ENCODE measurements at places on chromosomes 3 and 15.

GRCh38 chr3:192834428-192834827 is 83.2 kb downstream of the MB21D2 start:
- no peak for DNase-seq

GRCh38 chr3:128074851-128075521 is 22.7 kb downstream of the SEC61A1 start:
- DNase-seq, result no peak

DNA sequence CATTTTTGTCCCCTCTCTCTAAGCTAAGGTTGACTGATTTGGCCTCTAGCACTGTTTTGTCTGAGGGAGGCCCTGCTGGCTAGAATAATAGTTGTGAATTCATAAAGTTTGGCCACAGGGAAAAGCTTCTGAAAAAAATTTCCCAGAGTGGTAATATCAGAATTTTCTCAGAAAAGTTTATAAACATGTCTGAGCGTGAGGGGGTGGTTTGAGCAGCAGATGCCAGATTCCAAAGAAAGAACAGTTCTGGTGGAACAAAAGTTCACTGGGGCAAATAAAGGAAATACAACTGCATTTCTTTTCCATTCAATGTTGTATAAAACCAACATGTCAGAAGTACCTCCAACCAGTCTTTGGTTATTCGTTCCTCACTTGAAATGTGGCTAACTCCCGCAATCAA is 61.2 kb downstream of the CLDN1 start:
- DNase-seq, result no peak

DNA sequence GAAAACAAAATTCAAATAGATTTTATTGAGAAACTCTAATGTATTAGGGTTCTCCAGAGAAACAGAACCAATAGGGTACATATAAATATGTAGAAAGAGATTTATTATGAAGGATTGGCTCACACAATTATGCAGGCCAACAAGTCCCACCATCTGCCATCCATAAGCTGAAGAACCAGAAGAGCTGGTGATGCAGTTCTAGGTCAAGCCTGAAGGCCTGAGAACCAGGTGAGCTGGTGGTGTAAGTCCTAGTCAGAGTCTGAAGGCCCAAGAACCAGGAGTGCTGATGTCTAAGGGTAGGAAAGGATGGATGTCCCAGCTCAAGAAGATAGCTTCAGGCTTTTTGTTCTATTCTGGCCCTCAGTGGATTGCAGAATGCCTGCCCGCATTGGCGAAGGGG is 2.6 kb upstream of the NFKBIZ start:
- DNase-seq, result no peak

- DNase-seq, result no peak
These were observed 8.6 kb downstream of the PLA2G4E start for GRCh38 chr15:42012241-42012640.

GRCh38 chr3:156416846-156417558 is 137.9 kb downstream of the SSR3 start:
- no peak for DNase-seq

DNA sequence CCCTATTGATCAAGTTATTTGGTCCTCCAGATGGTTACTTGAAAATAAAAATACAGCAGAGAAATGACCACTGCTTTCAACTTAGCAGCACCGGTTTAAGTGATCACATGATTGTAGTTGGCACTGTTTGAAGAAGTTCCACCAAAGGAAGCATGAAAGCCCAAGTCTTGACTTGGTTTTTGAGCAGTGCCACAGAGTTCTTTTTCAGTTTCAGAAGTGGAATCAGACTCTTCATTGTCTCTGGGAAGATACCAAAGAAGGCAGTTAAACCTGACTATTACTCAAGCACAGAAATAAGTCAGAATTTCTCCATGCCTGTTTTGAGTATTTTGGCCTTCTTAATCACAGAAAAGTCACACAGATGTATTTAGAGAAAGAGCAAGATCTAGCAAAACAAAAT is 66.7 kb downstream of the BBX start:
- no peak for DNase-seq

GRCh38 chr15:71708741-71709140 is 101.6 kb upstream of the NR2E3 start:
- no peak for DNase-seq

DNA sequence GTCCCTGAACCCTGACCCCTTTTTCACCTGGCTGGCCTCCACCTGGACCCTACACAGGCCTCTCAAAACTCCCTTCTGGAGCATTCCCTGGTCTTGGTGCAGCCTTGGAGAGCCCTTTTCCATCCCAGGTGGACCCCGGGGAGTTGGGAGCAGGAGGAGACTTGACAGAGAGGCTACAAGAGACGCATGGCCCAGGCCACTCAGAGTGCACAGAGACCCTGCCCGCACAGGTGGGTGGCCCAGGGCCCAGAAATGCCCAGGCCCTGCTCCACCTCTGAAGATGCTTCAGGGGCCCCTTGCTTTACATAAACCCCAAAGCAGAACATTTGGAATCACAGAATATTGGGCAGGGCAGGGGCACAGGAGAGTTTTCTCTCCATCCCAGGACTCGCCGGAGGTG is 34.4 kb downstream of the CYP11A1 start:
- DNase-seq, result no peak

DNA sequence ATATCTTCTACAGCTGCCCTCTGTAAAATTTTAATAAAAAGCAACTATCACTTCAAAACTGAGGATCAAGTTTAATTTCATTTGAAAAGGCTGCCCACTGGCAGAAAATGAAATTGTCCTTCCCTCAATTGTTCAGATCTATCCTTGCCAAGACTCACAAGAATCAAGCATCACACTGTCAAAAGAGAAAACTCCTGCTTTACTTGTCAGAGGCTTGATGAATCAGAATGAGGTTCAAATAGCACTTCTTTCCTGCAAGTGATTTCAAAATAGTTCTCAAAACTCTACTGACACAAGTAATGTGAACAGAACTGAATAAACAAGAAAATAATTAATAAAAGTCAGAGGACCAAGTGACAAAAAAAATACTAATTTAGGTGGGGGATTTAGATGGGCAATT is 70.6 kb downstream of the GOLIM4 start:
- DNase-seq, result peak; percentile 4

GRCh38 chr3:9826815-9827573 is 16.8 kb downstream of the RPUSD3 start:
- DNase-seq, result no peak

DNA sequence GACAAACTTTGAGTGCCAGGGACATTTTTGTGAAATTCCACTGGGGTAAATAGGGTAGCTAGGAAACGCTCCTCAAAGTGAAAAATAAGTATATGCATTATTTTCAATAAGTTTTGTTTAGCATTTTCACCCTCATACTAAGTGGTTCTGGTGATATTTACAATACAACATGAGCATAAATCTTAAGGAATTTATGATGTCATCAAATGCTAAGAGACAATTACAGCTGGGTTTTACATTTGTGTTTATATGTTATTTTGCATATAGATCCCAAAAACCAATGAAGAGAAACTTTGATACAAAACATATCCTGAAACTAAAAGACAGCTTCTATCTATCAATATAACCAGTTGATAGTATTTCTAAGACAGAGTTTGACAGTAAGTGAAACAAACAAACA is 323.1 kb downstream of the ZBTB20 start:
- no peak for DNase-seq

- no peak for DNase-seq
These were observed 56.8 kb downstream of the FGD5 start for GRCh38 chr3:14875411-14876175.

DNA sequence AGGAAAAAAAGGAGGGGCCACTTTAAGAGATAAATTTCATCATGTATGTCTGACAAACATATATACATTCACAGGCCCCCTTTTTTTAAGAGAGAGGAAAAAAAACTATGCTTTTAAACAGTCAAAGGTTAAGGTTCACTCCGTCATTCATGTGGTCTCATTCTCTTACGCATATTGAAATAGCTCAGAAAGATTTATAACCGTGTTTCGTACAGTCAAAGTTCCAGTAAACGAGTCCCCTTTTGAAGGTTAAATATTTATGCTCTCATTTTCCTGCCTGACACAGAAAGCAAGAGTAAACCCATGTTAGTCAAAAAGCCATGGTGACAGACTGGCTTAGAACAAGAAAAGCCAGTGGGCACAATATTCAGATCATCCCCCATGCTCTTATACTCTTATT is 248.0 kb upstream of the ARRDC4 start:
- no peak for DNase-seq

DNA sequence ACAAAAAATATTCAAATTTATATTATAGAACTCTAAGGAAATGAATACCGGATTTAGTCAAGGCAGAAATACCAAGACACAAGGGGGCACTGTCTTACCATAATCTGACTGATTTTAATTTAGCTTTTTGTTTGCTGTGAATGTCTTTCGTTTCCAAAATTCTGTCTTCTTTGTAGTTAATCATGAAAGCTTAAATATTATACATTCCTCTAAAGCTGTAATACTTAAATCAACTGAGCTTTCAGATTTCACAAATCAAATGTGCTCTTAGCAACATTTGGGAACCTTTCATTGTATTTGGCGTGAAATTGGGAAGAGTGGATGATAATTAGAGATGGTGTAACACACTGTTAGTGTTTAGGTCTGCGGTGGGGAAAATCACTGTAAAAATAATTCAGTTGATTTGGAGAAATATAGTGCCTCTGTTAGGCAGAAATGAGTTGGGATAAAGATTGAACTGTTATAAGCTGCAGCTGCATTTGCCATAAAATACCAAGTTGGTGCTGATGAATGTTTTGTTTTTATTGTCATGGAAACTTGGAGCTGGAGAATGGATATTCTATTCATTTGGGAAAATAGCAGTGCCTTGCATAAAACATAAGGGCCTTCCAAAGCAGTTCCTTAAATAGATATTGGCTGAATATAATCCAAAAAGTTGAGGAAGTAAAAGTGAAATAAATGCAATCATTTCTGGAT is 228.2 kb downstream of the TCF12 start:
- peak; percentile 40 for DNase-seq

All from AG08395 (cell line).